ENCODE measurements at places on chromosomes 2 and 18. TPM values are rescaled to one million over a fixed set of nuclear protein-coding genes. Genes with fewer than 3 reads are reported as not detected.

The HOXD10 gene
- polyA plus RNA-seq = 0.75 TPM

The COX7A2L gene
- polyA plus RNA-seq = 200 TPM

The SMAD4 gene
- polyA plus RNA-seq = 160 TPM

The ITGA6 gene
- 89.9 TPM for polyA plus RNA-seq

The LCT gene
- 0.12 TPM for polyA plus RNA-seq

The UGT1A9 gene
- not detected for polyA plus RNA-seq

The MOGAT1 gene
- polyA plus RNA-seq = not detected
